ENCODE measurements at places on chromosomes 12 and 14. TPM values are rescaled to one million over a fixed set of nuclear protein-coding genes. Genes with fewer than 3 reads are reported as not detected.

Gene IPO4
- total RNA-seq = 30.9 TPM

Gene HOXC6
- total RNA-seq = not detected

Gene IKZF4
- 25.0 TPM for total RNA-seq

Gene KCNH3
- 1.7 TPM for total RNA-seq

Gene CD163L1
- not detected for total RNA-seq

Gene SPTB
- 0.23 TPM for total RNA-seq

Gene FSCB
- total RNA-seq = not detected

DNA sequence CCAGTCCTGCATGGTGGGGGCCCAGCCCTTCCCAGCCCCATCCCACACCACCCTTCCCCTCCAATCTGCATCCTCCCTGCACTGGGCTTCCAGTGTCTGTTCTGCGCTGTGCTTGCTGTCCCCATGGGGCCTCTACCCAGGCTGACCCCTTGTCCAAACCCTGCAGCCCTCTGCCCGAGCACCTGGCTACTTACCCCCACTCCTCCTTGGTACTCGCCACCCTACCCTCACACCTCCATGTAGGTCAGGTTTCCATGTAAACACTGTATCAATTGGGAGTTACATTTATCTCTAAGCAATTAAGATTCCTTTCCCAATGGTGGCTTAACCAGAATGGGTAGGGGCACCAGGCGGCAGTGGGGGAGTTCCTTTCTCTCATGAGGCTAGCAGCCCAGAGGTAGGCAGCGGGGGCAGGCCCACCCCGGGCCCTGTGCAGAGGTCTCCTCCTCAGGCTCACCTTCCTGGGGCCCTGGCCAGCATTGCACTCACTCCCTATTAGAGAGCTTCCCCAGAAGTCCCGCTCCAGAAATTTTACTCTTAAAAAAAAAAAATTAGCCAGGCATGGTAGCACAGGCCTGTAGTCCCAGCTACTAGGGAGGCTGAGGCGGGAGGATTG is 76.6 kb upstream of the CCND2 start:
- DNase-seq = no peak
- H3K36me3 ChIP-seq = no peaks in the 10 kb centered on the region
- no peaks in the 10 kb centered on the region for H3K27me3 ChIP-seq
- no peak overlapping the region for H3K27ac ChIP-seq
- no peaks in the 10 kb centered on the region for H3K4me1 ChIP-seq

GRCh38 chr14:104786091-104786586 is 9.4 kb downstream of the AKT1 start:
- no peak for DNase-seq
- no peaks in the 10 kb centered on the region for H3K27me3 ChIP-seq
- H3K4me1 ChIP-seq = peaks cover 6% of the 10 kb centered on the region
- H3K27ac ChIP-seq = no peak overlapping the region

- no peak overlapping the region for H3K4me3 ChIP-seq
- H3K27ac ChIP-seq = no peak overlapping the region
- H3K27me3 ChIP-seq = peaks cover 22% of the 10 kb centered on the region
- no peak for DNase-seq
- no peaks in the 10 kb centered on the region for H3K36me3 ChIP-seq
These were observed 14.3 kb downstream of the RASSF8 start for GRCh38 chr12:25972783-25973182.

- no peak for DNase-seq
- H3K27me3 ChIP-seq = no peaks in the 10 kb centered on the region
- no peaks in the 10 kb centered on the region for H3K36me3 ChIP-seq
- no peak overlapping the region for H3K4me3 ChIP-seq
These were observed 84.1 kb downstream of the TTC7B start for GRCh38 chr14:90732139-90732538.

Data from activated T-cell treated with anti-CD3 and anti-CD28 coated beads, Interleukin-2, amount 50 U/mL, for 72 hours (primary cell).